Ovary (tissue), 10 donors: ENCODE measurements at places on chromosomes 1 and 21. TPM values are rescaled to one million over a fixed set of nuclear protein-coding genes. Genes with fewer than 3 reads are reported as not detected.

DNA sequence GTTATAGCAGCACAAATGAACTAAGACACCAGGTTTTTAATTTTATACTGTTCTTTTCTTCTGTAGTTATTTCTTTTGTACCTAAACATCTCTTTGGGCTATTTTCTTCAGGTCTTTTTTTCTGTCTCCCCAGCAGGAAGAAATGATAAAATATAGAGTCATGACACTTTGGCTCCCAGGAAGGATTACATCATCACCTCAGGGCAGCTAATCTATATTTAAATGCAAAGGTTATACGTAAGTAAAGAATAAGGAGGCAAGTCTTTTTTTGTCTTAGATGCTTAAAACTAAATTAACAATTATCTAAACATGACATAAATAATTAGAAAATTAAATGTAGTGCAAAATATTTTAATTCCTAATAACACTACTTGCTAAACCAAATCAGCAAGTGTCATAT lies 57.0 kb downstream of the WARS2 start:
- no peak for DNase-seq

DNA sequence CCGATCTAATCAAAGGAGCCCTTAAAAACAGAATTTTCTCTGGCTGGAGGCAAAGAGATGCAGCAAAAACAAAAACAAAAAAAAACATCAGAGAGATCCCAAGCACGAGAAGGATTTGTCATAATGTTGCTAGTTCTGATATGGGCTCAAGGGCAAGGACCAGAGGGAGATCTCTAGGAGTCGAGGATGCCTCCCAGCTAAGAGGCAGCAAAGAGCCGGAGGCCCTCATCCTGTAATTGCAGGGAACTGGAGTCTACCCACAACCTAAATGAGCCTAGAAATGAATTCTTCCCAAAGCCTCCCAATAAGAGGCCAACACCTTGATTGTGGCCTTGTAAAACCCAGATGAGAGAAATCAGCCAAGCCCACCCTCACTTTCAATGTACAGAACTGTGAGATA lies 12.0 kb downstream of the GNG12 start:
- DNase-seq: no peak

Gene USP24
- total RNA-seq: 31.2 TPM

Gene INSRR
- total RNA-seq: not detected

DNA sequence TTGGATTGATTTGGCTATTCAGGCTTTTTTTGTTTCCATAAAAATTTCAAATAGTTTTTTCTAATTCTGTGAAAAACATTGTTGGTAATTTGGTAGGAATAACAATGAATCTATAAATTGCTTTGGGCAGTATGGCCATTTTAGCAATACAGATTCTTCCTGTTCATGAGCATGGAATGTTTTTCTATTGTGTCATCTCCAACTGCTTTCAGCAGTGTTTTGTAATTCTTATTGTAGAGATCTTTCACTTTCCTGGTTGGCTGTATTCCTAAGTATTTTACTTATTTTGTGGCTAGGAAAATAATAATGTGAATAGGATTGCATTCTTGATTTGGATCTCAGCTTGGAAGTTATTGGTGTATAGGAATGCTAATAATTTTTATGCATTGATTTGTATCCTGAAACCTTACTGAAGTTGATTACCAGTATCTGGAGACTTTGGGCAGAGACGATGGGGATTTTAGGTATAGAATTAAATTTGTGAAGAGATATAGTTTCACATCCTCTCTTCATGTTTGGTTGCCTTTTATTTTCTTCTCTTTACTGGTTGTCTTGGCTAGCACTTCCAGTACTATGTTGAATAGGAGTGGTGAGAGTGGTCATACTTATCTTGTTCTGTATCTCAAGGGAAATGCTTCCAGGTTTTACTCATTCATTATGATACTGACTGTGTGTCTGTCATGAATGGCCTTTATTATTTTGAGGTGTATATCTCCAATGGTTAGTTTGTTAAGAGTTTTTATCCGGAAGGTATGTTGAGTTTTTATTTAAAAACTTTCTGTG lies 57.3 kb downstream of the DRAM2 start:
- no peak for DNase-seq

- no peak for DNase-seq
Measured at GRCh38 chr1:162236618-162237017, 140.0 kb downstream of the SPATA46 start.

DNA sequence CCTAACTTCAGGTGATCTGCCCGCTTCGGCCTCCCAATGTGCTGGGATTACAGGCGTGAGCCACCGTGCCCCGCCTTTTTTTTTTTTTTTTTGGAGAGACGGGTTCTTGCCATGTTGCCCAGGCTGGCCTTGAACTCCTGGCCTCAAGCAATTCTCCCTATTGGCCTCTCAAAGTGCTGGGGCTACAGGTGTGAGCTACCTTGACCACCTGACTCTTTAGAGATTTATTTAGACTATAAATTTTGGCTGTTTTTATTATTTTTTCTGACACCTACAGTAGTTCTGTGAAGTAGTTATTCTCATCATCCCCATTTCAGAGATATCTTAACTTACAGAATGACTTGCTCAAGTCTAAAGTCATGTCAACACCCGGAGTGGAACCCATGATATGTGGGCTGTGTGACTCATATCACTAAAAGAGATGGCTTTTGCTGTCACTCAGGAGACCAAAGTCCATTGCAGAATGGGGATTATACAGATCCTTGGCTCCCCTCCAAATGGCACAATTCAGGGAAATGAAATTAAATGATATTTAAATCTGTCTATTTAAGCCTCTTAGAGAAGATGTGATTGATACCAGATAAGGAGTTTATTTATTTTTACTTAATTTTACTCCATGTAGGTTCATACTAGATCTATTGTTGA lies 93.2 kb downstream of the CTH start:
- DNase-seq: no peak

GRCh38 chr1:30506291-30507015 lies 216.9 kb downstream of the MATN1 start:
- DNase-seq: no peak

DNA sequence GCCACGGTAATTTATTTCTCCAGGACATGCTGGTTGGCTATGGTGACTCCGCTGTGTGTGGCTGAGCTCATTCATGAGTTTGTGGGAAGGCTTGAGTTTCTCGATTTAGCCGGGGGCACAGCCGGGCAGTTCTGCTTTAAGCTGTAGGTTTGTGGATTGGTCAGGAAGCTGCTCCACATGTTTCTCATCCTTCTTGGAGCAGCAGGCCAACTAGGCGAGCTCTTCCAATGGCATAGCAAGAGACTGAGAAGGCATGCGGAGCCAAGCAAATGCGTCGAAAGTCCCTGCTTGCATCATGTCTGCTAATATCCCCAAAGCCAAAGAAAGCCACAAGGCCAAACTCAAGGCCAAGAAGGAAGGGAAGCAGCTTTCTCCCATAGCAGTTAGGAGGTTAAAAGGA lies 71.6 kb upstream of the GREM2 start:
- no peak for DNase-seq

DNA sequence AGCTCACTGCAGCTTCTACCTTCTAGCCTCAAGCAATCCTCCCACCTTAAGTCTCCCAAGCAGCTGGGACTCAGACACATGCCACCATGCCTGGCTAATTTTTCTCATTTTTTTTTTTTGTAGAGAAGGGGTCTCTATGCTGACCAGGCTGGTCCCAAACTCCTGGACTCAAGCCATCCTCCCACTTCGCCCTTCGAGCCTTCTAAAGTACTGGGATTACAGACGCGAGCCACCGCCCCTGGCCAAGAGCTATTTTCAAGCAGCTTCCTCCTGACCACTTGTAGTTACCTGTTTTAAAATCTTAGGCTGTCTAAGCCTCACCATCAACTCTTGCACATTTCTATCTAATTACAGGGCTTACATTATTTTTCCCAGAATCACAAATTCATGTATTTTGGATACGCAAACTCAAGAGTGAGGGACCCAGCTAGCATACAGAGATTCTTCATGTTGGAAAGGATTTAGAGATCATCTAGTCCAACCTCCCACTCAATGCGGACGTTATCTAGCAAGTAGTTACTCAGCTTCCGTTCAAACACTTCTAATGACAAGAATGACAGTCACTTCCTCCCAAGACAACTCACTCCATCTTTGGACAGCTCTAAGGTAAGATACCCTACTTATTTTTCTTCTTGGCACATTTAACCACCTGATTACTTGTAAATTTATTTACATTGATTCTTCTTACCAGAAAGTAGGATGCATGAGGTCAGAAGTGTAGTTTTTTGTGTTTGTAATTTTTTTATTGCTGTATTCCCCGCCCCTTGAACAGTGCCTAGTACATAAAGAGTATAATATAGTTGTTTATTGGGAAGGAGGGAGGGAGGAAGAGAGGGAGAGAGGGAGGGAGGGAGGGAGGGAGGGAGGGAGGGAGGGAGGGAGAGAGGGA lies 65.4 kb downstream of the LUZP1 start:
- DNase-seq: no peak

DNA sequence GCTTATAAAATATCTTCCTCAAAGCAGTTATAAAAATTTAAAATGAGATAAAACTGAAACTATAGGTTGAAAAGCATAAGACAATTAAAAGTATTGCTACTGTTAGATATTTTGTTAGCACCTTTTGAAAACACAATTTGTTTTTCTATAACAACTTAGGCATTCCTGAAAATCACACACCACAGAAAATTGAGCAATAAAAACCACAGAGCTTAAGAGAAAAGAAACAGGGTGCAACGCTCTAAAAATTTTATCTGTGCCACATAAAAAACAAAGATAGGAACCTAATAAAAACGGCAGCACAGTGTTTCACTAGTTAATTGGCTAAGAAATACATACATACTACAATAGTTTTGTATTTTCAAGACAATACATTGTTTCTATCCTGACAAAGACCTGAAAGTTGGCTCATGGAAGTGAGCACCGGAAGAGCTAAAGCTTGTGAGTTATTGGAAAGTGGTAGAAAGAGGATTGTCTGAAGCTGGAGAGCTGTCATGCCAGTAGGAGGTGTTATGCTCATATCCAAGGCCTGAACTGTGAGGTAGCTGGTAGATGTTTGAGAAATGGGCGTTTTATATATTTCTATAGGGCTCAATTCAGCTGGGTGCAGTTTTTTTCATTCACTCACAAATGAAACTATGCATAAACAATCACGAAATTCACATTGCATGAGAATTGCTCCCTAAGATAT lies 45.8 kb downstream of the RGS7 start:
- DNase-seq: no peak

DNA sequence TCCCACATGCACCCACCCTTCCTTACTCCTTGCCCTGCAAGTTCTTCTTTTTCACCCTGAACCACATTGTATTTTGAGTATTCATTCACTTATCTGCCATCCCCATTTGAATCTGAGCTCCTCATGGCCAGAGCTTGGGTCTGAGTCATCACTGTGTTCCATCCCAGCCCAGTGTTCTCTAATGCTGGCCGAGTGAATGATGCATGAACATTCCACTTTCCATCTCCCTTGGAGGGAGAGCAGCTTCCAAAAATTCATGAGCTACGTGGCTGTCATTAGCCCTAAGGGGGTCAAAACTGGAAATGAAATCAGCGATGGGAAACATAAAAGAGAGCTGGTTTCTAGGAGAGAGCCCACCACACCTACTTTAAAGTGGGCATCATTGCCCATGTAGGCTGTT lies 187.0 kb upstream of the USP24 start:
- no peak for DNase-seq

DNA sequence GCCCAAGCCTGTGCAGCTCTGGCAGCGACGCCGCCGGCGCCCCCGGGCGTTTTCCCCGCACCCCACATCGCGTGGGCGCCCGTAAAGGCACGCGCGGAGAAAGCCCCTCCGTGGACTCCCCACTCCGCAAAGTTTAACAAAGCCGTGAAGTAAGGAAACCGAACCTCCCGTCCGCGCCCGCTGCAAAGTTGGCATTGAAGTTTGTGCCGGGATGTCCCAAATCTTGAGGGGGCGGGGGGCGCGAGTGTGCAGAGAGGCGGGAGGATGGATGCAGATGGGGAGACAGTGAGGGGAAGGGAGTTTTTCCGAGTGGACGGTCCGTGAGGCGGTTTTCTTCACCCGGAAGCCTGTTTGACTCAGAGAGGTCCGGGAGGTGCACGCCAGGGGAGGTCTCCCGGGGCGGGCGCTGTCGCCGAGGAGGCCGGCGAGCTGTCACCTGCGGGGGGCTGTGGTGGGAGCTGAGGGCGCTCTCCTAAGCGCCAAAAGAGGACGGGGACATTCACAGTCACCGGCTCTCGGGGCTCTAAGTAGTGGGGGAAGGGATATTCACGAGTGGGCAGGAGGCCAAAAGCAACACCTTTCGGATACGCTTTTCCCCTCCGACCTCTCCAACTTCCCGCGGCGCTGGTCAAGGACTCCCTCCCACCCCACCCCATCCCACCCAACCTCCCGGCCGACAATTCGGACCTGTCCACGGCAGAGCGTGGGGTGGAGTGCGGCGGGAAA lies 1.3 kb downstream of the WLS start:
- peak; percentile 65 for DNase-seq

DNA sequence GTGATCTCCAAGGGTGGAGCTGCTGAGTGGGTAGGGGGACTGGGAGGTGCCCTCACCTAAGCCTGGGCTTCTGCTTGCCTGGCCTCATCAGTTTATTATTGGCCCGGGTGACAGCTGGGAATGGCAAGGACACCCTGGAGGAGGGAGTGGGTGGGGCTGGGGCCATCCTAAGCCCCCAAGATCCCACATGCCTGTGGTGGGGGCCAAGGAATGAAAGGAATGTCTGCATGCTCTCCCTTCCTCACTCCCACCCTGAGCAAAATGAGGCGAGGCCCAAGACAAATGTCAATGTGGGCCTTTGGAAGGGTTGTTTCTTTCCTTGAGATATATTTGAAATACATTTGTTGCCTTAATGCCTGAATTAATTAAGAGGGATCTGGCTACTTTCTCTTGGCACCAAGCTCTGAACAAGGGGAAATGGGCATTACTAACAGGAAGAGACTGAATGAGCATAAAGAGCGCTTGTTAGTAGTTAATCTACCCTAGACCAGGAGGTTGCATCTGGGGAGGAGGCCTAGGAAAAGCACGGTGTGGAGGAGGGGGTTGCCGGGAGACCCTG lies 19.7 kb upstream of the CHI3L1 start:
- DNase-seq: no peak

- DNase-seq: no peak
Measured at GRCh38 chr1:77202751-77203150, 16.5 kb downstream of the PIGK start.

DNA sequence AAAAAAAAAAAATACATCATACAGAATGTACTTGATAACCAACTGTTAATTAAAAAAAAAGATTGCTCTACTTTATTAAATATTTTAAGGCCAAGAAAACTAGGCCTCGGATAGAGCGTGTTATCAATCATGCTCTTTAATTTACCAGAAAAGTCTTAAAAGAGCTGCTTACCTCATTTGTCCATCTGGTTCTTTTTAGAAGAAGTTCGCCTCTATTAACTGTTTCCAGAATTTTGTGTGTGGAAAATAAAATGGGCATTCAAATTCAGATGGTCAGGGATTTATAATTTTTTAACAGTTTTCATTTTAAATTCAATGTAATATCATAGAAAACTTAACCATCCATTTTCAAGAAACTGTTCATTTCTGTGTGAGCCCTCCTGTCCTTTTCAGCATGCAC lies 53.8 kb downstream of the KCNK1 start:
- DNase-seq: no peak

Gene CRABP2
- total RNA-seq: 24.4 TPM

- DNase-seq: no peak
Measured at GRCh38 chr1:154386643-154387352, 18.3 kb upstream of the IL6R start.
